ENCODE measurements at places on chromosomes 16 and 17.

DNA sequence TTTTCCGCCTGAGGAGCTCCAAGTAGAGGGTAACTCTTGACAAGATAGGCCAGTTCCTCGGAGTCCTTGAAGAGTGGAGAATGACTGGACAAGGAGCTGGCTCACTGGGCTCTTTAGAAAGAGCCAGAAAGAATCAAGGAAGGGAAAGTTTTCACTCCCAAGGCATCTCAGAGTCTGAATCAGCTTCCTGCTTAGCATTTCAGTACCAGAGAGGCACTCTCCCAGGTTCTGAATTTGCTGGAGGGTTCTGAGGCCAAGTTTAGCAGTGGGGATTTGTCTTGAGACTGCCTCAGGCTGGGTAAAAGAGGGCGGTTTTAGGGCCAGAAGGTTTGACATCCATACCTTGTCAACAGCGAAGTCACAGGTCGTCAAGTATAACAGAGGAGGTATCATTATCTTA, 25.5 kb downstream of the GP2 start:
- DNase-seq = no peak

DNA sequence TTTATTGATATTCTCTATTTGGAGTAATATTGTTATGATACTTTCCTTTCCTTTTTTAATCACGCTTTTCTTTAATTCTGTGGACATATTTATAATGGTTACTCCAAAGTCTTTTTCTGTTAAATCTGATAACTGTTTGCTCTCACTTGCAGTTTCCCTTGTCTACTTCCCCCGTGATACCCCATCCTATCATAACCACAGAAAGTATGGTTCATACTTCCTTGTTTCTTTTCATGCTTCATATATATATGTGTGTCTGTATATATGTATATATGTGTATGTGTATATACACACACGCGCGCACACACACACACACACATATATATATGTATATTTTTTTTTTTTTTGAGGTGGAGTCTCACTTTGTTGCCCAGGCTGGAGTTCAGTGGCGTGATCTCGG, 23.5 kb downstream of the SPECC1 start:
- DNase-seq = no peak

GRCh38 chr16:52254746-52255145, 292.2 kb downstream of the TOX3 start:
- DNase-seq = no peak

DNA sequence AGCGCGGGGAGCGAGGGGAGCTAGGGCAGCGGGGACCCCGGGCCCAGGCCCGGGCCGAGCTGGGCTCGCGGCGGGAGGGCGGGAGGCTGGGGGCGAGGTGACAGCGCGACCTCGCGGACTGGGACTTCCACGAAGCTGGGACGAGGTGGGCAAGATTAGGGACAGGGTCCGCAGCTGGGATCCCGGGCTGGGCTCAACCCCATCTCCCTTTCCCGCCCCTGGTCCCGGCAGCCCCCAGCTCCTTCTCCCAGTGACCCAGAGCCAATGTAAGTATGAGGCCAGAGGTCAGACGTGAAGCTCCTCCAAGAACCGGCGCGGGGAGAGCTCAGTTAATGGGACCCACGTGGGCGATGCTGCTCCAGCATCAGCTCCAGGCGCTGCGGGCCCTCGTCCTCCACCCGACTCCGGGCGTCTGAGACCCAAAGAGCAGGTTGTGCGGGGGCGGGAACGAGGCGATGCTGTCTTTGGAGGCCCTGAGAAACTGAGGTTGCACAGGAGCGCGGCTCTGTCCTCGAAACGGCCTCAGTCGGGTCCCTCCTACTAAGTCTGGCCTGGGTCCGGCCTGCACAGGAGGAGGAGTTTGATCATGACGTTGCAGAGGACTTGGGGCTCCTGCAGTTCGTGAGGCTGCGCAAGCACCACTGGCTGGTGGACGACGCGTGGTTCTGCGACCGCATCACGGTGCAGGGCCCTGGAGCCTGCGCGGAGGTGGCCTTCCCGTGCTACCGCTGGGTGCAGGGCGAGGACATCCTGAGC, 585 bp downstream of the ALOX12 start:
- DNase-seq = no peak

DNA sequence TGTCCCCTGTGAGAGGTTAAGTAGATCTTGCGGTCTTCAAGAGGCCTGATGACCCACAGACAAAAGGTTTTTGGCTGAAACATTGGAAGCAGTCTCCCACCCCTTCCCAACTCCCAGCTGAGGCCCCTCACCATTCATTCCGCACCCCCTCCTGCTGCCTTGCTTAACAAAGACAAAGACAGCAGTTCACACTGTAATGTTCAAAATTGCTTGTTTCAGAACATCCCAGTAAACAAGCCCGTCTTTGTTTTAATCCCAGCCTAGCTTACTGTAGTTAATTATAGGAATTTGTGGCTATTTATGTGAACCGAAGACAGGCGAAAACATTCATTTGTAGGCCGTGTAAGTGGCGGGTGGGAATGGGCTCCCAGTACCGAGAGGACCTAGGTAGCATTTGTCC, 55.7 kb downstream of the IRX5 start:
- DNase-seq = no peak

DNA sequence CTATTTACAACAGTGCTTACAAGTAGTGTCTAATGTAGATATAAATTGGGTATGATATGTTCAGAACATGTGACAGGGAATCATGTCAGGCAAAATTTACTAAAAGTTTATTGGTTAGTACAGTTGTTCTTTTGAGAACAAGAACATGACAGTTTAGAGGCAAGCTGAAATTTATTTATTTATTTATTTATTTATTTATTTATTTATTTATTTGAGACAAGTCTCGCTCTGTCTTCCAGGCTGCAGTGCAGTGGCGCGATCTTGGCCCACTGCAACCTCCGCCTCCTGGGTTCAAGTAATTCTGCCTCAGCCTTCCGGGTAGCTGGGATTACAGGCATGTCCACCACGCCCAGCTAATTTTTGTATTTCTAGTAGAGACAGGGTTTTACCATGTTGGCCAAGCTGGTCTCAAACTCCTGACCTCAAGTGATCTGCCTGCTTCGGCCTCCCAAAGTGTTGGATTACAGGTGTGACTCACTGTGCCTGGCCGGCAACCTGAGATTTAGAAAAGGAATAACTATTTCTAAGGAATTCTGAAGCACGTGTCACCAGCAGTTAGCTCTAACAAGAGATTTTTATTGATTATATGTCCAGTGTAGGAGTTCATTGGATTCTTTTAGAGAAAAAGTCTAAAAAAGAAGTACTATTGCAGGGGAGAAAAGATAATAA, 24.9 kb downstream of the MRTFB start:
- no peak for DNase-seq

DNA sequence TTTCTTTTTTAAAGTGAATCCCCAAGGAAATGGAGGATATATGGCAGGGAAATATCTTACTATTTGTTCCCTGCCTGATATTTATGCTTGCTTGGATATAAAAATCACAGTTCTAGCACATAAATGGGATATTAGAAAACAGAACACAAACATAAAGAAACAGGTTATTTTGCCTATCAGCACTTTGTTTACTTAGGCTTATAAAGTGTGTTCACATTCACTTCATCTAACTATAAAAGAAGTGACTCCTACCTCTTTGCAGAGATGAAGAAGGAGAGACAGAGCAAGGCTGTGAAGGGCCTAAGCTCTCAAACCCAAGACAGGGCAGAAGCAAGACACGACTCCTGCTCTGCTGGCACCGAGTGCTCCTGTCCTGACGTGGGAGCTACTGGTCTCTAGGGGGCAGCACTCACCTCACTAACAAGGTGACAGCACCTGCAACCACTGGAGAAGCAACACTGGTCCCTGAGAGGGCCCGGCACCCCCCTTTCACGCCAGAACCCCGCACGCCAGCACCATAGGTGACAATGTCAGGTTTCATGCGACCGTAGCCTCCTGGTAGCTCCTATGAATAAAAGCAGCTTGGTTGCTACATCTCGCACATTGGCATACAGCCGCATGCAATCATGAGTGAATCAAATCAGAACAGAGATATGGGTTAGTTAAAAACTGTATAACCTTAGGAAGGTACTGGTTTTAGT, 32.0 kb downstream of the MBTPS1 start:
- peak; percentile 73 for DNase-seq
